ENCODE measurements at places on chromosomes 13 and 19.

GRCh38 chr19:45121827-45122345 lies 28.9 kb downstream of the PPP1R37 start:
- no peak for DNase-seq

DNA sequence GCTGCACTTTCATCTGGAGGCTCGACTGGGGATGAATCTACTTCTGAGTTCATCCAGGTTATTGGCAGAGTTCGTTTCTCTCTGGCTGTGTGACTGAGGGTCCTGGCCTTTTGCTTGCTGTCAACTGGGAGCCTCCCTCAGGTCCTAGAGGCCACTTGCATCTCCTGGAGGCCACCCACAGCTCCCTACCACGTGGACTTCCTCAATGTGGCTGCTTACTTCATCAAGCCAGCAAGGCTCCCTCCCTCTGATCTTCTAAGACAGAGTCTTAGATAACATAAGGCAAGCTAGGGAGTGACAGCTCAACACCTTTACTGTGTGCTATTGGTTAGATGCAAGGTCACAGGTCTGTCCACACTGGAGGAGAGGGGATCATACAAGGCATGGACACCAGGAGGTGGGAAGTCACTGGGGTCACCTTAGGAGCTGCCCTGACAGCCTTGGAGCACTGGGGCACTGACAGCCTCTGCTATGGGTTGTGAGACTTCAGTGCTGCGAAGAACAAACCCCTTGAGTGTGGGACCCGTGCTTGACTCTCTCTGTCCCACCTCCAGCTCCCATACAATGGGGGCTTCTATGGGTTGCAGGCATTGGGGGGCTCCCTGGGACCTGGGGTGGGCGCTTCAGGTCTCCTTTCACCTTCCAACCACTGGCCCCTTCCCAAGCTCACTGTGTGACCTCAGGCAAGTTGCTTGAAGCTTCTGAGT lies 5.3 kb downstream of the FAM187B start:
- no peak for DNase-seq

DNA sequence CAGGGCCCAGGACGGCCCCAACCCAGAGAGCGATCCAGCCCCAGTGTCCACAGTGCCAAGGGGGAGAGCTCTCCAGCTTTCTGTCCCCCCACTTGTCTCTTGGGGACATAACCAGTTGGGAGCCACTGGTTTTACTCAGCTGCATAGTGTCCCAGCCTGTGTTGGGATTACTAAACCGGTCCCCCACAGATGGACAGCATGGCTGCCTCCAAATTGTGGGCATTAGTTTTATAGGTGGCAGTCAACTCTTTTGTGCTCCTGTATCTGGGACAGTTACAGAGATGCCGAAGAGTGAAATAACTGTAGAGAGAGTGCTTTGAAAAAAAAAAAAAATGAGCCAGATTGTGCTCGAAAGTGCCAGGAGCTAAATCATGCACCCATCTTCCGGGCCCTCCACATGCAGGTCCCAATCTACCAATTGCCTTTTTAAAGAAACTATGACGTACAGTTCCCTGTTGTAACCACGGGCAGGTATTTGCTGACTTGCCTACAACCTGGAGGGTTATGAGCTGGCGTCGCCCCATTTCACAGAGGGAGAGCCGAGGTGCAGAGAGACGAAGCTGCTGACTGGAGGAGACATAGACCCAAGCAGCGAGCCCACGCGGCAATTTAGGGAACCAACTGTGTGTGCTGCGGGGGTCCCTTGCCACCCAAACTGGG lies 2.4 kb upstream of the NFIC start:
- DNase-seq: no peak

- DNase-seq: no peak
Measured at GRCh38 chr19:28694812-28695211, 518.1 kb downstream of the UQCRFS1 start.

- no peak for DNase-seq
Measured at GRCh38 chr13:32949820-32950219, 66.4 kb upstream of the KL start.

DNA sequence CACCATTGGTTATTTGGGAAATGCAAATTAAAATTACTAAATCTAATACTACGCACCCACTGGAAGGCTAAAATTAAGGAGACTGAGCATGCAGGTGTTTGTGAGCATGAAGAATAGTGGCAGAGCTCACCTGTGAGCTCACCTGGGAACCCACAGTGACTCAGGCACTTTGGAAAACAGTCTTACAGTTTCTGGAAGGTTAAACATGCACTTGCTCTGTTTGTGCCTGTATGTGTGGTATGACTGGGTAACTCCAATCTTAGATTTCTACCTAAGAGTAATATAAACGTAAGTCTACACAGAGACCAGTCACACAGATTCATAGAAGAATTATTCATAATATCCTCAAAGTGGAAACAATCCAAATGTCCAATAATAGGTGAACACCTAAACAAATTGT lies 318.8 kb downstream of the ATP8A2 start:
- DNase-seq: no peak

DNA sequence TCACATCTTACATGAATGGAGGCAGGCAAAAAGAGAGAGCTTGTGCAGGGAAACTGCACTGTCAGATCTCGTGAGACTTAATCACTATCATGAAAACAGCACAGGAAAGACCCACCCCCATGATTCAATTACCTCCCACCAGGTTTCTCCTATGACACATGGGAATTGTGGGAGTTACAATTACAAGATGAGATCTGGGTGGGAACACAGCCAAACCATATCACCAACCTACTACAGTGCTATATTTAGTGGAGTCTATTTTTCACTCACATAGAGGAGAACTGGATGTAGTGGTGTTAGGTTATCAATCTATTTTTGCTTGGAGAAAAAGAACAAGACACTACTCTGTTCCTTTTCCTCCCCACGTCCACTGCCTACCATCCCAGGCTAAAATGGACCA lies 276.6 kb downstream of the KCTD12 start:
- no peak for DNase-seq

DNA sequence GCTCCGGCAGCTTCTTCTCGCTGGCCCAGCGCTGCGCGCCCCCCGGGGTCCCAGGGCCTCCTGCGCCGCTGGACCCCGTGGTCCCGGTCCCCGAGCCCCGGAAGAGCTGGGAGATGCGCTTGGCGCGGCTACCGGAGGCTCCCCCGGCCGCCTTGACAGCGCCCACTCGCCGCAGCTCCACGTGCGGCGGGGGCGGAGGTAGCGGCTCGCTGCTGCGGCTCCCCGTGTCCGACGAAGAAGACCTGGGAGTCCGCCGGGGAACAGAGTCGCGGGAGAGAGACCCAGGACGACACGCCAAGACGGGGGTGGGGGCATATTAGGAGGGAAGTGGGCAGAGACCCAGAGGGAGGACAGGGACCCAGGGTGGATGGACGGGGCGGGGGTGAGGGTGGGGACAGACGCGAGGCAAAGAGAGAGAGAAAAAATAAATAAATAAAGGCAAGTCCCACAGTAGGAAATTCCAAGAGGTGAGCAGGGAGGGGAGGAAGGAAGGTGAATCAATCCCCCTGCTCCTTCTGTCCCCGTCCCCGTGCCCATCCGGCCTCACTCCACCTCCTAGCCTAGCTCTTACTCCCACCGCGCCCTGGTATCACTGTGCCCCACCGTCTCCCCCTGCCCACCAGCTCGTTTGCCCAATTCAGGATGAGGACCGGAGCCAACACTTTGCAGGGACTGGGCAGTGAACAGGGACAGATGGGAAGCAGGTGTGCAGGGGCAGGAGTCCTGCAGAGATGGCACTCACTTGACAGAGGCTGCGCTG lies 826 bp downstream of the RASIP1 start:
- no peak for DNase-seq

GRCh38 chr13:55229906-55230569 lies 1910.7 kb upstream of the PRR20A start:
- no peak for DNase-seq

DNA sequence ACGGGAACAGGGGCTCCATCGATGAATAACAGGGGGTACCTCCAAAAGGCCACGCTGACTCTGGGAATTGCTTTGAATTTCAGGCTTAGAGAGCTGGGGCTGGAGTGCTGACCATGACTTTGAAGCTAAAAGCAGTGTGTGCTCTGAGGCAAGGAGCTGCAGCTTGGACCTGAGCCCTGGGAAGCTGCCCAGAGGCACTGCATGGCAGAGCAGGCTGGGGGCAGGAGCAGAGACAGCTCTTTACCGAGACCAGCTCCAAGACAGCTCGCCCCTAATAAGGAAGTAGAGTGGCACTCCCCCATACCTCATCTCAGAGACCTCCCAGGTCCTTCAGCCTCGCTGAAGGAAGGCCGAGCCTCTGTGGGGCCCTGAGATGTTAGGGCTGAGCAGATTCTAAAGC lies 200.2 kb downstream of the COL4A1 start:
- no peak for DNase-seq

- no peak for DNase-seq
Measured at GRCh38 chr19:9935506-9936325, 599 bp downstream of the OLFM2 start.

DNA sequence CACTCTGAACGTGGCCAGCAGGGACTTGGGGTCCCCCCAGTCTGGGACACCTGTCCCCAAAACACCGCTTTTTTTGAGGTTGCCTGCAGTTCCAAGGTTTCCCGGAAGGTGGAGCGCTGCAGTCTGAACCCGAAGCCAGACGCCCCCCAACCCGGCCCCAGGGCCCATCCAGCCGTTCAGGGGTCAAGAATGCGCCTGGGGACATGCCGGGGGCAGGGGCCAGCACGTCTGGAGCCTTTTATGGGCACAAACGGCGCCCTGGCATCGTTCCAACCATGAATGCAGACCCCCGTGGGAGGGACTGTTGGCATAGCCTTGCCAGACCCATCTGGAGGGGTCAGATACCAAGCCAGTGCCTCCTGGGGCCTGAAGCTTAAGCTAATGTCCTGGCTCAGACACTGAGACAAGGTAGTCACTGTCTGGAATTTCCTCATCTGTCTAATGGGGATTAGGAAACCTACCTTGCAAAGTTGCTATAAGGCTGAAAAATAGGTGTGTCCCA lies 6.9 kb downstream of the S1PR5 start:
- DNase-seq: peak; percentile 76

- no peak for DNase-seq
Measured at GRCh38 chr13:28820099-28821051, at the start of gene MTUS2. MTUS2 (plus strand) TSS chr13:28820339.

DNA sequence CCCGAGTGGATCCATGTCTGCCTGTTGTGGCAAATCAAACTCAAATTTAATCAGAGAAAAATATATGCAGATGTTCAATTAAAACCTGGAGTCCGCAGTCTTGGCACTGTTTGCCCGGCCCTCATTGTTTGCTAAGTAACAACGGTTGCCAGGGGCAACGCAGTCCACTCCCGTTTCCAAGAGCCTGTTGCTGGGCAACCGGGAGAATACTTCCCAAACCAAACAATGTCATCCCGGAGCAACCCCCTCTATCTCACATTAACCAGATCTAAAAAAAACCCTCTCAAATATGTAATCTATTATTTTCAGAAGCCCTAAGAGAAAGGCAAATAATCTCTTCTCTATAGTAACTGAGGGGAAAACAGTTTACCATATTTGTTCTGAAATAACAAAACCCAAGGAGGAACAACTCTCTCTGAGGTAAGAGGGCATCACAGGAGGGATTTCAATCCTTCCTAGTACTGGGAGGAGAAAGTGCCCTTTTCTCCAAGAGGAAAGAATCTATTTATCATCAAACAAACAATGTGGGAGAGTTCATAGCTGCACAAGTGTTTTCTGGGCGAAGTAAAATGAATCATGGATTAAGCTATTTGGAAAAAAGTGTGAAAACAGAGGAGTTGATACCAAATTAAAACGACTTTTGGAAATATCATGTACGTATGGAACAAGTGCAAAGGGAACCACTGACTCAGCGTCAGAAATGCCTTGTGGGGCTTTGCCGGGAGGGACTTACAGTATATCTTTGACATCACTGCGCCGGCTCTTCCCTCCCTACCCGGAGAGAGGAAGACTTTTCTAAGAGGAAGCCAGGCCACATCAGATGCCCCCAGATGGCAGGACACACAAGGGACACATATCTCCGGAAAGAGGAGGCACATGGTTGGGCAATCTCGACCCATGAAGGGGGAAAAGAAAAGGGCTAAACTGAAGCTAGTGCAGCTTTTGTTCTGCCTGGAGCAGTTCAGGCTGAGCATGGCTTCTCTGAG lies 43.3 kb downstream of the RFX2 start:
- peak; percentile 26 for DNase-seq

DNA sequence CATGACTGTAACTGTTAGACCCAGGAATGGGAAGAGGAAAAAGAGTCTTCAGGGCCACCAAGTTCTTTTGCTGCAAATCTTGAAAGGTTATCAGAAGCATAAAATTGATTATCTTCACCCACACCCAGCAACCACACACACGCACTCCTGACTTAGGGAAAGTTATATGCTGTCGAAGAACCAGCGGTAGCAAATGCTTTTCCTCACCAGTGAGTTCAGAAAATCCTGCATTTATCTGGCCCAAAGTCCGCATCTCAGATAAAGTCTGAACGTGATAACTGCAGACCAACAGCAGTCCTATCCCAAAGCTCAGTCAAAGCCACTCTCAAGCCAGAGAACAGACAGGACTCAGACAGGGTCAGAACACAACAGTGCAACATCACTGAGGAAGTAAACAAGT lies 115.6 kb downstream of the IRS2 start:
- no peak for DNase-seq

DNA sequence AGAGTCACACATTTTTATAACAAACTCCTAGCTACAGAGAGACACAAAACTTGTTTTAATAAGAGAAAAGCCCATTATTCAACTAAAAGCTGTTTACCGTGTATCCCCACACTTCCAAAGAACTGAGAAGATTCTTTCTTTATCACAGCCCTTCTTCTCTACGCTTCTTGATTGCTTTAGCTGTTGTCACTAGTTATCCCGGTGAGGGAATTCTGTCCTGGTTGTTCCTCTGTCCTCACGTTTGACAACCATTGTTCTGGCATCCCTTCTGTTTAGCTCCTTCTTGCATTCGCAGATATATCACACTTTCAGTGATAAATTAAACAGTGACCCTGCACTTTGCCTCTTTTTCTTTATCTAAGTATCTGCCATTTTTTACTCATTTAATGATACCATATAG lies 1035.1 kb upstream of the PCDH20 start:
- DNase-seq: no peak

DNA sequence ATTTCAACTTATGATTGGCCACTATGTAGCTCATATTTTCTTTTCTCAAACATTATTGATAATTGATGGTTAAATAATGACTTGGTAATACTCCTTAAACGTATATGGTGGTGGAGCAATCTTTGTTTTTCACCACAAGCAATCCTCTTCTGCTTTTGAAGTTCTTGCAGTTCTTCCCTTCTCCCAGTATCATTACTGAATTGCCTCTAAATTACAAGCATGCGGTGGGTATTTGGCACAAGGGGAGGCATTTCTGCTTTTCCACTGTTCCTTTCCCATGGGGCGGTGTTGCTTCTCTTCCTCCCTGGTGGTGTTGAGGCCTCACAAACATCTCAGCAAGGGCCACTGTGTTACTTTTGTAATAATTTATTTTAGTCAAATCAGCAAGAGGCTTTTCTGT lies 234.4 kb upstream of the RXFP2 start:
- DNase-seq: no peak

Measured in stimulated activated CD4-positive, alpha-beta T cell treated with anti-CD3 and anti-CD28 coated beads, Interleukin-2, amount 100 ng/mL, for 24 hours (primary cell).